Prostate gland (tissue), 2 donors: ENCODE measurements at places on chromosomes 2 and 18. TPM values are rescaled to one million over a fixed set of nuclear protein-coding genes. Genes with fewer than 3 reads are reported as not detected.

The UBE2E3 gene
- 155 TPM for total RNA-seq

DNA sequence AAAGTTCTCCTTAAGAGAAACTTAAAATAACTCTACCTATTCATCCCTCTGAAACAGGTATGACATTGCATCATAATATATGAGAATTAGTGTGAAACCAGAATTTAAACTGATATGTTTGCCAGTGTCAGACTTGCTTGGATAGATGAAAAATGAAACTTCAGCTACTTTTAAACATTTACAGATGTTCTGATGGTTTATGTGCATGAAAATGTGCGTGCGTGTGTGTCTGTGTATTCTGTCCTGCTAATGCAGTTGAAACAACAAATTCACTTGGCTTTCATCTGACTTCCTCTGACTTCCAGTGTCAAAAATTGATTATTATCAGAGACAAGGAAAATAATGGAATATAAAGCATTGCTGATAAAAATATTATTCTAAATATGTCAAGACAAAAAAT is 719.4 kb downstream of the LRP1B start:
- H3K4me1 ChIP-seq: no peaks in the 10 kb centered on the region
- no peaks in the 10 kb centered on the region for H3K27me3 ChIP-seq
- no peak for DNase-seq
- no peak overlapping the region for H3K4me3 ChIP-seq
- no peak overlapping the region for H3K27ac ChIP-seq

DNA sequence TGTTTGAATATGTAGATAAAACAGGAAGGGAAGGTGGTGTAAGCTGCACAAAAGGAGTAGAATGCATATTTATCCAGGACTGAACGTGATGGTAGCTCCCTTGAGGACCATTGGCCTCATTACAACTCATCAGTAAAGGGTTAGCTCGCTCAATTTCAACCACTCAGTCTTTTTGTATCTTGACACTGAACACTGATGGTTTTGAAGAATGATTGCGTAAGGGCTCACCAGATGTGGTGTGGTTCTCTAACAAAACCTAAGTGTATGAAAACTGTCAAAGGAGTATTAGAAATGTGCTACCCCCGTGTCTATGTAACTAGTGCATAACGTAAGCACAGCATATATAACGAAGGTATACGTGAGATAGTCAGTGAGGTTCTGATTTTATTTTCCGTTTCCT is 272.4 kb upstream of the THSD7B start:
- H3K4me1 ChIP-seq: no peaks in the 10 kb centered on the region
- no peak overlapping the region for H3K4me3 ChIP-seq
- no peaks in the 10 kb centered on the region for H3K36me3 ChIP-seq
- DNase-seq: no peak
- H3K27me3 ChIP-seq: no peaks in the 10 kb centered on the region
- no peak overlapping the region for H3K27ac ChIP-seq

DNA sequence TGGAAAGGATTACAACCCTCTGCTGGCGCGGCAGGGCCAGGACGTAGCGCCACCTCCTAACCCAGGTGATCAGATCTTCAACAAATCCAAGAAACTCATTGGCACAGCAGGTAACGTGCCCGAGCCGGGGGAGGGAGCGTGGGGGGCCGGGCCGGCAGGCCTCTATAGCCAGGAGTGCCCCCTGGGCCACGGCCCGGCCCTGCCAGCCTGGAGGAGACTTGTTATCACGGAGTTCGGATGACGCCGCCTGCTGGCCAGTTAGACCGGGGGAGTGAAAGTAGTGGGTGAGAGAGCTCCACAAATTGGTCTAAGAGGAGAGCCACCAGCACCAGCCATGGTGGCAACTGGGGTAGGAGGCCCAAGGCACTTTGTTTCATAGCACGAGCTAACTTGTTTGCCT is 8.6 kb upstream of the TMEM214 start:
- no peak overlapping the region for H3K4me3 ChIP-seq
- H3K4me1 ChIP-seq: no peaks in the 10 kb centered on the region
- no peaks in the 10 kb centered on the region for H3K27me3 ChIP-seq
- no peak for DNase-seq
- H3K36me3 ChIP-seq: no peaks in the 10 kb centered on the region

DNA sequence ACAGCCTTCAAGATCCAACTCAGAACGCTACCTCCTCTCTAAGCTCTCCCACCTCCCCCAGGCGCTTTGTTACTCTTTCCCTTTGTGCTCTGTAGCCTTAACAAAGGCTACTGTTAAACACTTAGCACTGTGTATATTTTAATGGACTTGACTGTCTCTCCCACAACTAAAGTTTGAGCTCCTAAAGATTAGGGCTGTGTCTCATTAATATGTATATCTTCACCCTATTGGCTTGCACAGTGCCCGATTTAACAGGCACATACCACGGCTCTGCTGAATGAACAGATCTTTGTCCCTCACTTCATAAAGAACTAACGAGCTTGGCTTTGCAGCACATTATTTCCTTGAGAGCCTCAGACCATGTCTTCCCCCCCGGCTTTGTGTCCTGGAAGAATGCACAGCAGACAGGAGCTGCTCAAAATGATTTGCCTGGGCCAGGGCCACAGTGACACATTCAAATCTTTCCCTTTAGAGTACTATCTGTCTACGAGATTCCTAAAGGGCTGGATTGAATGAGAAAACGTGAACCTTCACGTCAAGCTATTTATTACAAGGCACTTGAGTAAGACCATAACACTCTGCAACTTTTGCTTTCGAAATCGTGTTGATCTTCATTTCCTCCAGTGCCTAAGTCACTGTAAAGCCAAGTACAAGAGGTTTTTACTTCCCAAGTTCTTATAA is 22.1 kb downstream of the ABHD3 start:
- H3K36me3 ChIP-seq: no peaks in the 10 kb centered on the region
- no peaks in the 10 kb centered on the region for H3K27me3 ChIP-seq
- H3K4me3 ChIP-seq: peak overlapping the region; percentile 28
- peak overlapping the region; percentile 69 for H3K27ac ChIP-seq
